ENCODE measurements at places on chromosomes 4 and X.

DNA sequence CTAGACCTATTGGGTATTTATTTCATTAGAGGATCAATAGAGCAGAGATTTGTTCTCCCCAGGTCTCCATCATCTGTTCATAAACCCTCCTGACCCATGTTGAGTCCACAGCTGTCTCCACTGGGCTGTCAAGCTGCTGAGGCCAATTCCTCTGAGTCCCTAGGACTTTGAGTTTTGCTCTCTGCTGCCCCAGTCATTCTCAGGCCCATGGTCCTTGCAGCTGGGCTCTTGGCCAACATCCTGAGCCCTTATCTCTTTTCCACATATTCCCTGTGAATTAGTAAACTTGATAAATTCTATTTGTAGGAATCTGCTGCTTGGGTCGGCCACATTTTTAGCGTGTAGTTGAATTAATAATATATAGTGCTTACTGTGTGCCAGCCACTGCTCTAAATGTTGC is 41.9 kb downstream of the FHL1 start:
- DNase-seq = no peak

DNA sequence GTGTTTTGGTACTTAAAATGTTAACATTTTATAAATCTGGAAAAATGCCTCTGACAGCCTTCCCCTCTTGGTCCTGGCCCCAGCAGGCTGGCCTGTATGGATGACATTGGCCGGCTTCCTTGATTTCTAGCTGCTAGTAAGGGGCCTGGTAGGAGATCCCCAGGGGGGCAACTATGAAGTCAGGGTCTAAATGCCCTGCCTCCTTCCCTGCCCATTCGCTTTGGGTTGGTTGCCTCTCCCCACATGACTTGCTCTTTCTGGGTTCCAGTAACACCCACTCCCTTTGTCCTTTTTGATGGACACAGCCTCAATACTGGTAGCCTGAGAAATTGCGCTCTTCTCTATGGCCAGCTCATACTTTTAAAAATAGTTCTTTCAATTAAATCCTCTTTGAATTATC is 78.0 kb upstream of the MAD2L1 start:
- DNase-seq = no peak

DNA sequence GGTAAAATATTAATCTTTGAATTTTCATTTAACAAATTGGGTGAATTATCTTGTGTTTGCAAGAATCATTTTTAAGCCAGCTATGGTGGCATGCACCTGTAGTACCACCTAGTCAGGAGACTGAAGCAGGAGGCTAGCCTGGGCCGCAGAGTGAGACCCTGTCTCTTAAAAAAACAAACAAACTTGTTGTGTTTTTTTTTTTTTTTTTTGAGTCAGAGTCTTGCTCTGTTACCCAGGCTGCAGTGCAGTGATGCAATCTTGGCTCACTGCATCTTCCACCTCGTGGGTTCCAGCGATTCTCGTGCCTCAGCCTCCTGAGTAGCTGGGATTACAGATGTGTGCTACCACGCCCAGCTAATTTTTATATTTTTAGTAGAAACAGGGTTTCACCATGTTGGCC is 2.2 kb downstream of the TXLNG start:
- no peak for DNase-seq

GRCh38 chr4:16231570-16232245 is 5.4 kb upstream of the TAPT1 start:
- DNase-seq = no peak

GRCh38 chr4:66330125-66330524 is 659.8 kb upstream of the EPHA5 start:
- DNase-seq = no peak

DNA sequence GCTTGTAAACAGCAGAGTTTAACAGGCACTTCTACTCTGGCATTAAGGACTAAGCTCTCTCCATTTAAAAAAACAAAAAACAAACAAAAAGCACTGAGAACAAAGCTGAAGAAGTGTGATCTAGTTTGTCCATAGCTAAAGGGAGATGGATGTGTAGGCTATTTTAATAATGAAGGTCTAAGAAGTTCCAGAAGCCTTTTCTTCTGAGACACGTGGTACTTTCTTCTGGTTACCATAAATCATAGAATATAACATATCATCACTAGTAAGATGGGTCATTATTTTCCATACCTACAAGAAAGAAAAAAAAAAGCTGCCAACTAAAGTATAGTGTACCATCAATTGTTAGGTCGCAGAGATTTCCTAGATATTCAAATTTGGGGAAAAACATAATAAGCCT is 722 bp upstream of the NBDY start:
- DNase-seq = no peak

DNA sequence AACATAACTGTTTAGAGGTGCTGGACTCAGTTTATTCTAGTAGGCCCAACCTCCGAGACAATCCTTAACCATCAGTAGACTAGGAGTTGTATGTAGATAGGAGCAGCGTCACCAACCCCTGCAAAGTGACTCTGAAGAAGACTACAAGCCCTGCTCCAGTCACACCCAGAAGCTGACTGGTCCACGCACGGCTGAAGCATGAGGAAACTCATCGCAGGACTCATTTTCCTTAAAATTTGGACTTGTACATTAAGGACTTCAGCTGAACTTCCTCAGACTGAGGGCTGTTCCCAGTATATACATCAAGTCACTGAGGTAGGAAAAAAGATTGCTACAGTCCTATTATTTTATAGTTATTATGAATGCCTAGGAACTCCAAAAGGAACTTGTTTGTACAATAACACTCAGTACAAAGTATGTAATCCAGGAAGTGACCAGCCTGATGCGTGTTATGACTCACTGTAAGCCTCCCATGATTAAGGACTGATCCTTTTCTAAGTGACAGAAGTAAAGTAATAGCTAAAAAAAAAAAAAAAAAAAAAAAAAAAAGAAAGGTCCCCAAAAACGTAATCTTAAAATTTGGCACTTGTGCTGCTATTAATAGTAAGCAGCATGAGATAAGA is 41.6 kb upstream of the UGT2B7 start:
- no peak for DNase-seq

- DNase-seq = no peak
These were observed 53.7 kb upstream of the RBPJ start for GRCh38 chr4:26267087-26267486.

- no peak for DNase-seq
These were observed 68.3 kb upstream of the HGFAC start for GRCh38 chr4:3373468-3373867.

DNA sequence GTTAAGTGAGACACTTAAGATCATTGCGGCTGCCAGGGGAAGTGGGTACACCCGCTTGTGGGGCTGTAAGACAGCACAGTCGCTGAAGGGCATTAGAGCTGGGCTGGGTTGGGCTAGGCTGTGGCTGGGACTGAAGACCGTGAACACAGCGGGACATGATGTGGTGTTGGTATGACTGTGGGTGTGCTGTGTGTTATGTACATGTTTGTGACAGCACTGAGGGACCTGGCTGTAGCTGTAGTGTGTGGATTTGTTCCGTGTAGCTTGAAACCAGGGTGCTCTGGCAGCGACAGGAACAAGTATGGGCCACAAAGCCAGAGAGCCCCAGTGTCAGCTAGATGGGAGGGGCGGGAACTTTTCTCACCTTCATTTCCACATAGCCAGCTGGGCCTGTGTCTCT is 82.1 kb downstream of the NHSL2 start:
- DNase-seq = no peak

DNA sequence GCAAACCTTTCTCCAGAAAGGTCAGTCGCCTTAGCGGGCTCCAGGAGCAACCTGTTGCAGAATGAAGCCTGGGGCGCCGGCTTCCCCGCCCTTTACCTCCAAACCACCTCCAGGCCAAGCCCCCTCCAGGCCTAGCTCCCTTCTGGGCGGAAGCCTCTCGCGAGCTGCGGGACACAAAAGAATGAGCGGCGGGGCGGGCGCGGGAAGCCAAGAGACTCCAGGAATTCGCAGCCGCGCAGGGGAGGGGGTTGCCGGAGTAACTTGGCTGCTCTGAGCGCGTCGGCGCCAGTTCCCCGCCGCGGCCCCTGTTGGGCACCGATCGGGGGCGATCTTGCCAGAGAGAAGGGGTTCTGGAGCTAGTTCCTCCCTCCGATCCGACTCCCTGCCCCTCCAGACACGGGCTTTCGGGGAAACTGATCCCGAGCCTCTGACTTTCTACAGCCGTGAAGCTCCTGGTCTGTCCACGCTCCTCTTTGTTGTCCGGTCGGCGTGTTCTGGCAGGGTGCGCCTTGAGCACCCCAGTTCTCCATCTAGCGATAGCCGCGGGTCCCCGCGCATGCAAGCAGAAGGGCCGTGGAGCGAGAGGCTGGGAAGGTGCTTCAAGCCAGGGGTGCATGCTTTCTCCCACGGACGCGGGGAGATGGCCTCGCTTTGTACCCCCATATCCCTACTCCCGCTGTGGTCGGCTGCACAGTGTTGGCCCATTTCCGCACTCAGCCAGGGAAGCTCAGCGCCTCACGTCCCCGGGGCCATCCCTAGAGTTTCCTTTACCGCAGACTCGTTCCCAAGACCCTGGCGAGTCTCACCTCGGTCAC is 1.2 kb downstream of the PROM1 start:
- no peak for DNase-seq

DNA sequence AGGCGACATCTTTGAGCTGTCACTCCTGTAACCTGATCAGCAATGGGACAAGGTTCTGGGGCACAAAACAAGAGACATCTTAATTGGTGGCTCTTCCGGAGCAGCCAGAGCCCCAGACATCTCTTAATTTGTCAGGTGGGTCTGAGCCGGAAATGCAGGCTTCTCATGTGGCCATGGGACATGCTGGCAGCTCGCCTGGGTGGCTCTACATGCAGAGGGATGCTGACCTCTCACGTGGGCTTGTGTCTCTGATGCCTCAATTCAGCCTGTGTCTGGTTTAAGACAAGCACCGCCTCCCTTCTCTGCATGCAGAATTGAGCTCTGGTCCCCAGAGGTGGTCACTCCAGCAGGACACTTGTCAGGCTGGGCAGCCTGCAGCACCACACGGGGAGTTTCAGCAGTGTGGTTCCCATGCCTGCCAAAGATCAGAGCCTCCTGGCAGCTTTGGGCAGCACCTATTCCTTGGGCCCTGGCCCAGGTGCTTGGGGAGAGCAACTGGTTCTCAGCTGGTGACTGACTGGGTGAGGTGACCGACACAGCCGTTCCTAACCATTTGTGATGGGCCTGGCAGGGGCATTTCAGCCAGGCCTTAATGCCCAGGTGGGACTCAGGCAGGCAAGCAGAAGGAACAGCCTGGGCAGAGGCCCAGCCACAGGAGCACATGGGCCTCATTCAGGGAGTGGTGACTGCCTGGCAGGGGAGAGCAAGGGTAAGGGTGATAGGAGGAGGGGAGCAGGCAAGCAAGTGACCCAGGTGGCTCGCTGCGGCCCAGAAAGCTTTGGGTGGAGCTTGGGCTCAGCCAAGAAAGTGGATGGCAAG is 53.4 kb downstream of the HMX1 start:
- DNase-seq = no peak

DNA sequence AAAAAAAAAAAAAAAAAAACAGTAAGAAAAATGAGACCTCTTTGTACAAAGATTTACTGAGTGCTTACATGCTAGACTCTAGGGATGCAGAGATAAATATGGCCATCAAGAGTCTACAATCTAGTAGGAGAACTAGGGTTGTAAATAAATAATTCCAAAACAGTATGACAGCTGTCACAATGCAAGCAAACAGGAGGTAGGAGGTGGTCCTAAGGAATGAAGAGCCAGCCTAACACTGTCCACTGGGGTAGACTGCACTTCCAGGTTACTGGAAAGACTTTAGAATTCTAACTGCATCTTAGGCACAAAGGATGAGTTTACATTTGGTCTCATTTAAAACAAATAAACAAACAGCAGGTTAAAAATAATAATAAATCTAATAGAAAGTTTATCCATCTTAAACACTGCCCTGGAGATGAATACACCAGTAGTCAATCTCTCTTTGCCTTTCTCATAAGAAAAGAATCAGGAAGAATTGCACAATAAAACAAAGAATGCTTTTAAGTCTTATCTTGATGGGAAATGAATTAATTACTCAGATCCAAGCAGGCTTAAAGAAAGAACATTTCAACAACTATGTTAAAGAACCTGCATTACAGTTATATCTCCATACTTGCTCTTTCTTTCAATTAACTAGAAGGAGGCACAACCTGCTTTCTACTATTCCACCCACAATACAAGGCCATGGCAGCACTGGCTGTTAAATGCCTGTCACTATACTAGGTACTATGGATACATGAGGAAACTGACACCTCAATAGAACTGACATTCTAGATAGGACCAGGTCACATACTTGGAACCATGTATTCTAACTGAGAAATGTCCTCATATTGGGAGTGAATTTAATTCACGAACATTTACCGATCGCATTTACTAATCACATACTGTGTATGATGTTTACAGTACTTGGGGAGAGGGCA is 12.7 kb downstream of the ADGRA3 start:
- no peak for DNase-seq

DNA sequence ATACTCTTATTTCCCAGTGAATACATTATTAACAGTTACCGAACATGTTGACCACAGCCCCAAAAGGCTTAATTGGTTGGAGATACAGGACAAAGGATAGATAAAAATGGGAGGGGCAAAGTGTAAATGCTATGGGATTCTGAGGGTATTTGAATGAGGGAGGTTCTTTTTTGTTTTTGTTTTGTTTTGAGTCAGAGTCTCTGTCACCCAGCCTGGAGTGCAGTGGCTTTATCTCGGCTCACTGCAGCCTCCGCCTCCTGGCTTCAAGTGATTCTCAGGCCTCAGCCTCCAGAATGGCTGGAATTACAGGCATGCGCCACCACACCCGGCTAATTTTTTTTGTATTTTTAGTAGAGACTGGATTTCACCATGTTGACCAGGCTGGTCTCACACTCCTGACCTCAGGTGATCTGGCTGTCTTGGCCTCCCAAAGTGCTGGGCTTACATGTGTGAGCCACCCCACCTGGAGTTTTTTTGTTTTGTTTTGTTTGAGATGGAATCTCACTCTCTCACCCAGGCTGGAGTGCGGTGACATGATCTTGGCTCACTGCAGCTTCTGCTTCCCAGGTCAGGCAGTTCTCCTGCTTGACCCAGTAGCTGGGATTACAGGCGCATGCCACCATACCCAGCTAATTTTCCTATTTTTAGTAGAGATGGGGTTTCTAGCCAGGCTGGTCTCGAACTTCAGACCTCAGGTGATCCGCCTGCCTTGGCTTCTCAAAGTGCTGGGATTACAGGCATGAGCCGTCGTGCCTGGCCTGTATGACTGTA is 9.0 kb downstream of the UBE2K start:
- no peak for DNase-seq

DNA sequence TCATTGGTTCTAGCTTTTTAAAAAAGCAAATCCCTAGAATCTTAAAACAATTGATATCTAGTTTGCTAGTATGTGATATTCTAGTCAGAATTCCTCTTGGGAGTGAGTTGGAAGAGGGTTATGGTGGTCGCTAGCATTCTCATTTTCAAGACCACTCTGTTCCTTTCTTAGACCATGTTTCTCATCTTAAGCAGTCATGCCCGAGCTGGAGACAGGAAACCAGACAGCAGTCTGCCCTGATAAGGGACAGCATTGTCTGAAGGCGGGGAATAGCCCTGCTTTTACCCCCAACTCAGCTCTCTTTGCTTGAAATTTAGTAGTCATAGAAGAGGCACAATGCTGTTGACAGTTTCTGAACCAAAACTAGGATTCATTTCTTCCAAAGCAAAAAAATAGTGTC is 5.2 kb downstream of the KLF3 start:
- no peak for DNase-seq

Measured in memory B cell (primary cell).